ENCODE measurements at places on chromosomes 12 and 14.

DNA sequence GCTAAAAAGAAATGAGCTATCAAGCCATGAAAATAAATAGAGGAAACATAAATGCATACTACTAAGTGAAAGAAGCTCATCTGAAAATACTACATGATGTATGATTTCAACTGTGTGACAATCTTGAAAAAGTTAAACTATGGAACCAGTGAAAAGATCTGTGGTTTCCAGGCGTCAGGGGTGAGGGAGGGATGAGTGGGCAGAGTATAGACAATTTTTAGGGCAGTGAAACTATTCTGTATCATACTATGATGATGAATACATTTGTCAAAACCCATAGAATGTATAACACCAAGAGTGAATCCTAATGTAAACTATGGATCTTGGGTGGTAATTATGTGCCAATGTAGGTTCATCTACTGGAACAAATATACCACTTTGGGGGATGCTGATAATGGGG is 21.3 kb downstream of the SPX start:
- no peak for DNase-seq

DNA sequence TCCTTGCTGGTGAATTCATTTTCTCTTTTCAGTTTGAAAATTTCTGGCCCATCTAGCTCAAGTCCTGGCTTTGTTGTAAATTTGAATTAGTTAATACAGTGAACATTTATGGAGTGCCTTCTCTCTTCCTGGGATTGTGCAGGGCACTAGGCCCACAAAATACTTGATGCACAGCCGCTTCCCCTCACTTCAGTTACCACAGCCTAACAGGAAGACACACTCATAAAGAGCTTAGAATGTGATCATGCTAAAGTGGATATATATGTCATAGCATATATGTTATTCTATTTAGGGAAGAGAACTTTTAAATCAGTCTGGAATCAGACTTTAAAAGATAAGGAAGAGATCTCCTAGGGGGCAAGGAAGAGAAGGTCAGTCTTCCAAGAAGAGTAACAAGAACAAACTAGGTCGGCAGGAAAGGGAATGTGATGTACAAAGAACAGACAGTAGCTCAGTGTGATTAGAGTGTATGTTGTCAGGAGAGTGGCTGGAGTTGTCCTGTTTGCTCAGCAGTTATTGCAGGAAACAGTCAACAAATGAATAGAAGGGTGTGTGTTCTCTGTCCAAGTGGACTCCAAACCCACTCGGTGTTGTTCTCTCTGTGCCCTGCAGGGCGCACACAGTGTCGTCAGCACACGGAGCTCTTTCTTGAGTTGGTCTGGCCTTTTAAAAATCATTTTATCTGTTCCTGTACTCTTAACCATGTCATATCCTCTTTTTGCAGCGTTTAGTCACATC is 74.4 kb downstream of the DAAM1 start:
- DNase-seq: no peak

GRCh38 chr14:68711561-68712309 is 81.1 kb downstream of the ZFP36L1 start:
- DNase-seq: no peak

- no peak for DNase-seq
Observed at GRCh38 chr14:89277203-89277602, 139.8 kb downstream of the FOXN3 start.

DNA sequence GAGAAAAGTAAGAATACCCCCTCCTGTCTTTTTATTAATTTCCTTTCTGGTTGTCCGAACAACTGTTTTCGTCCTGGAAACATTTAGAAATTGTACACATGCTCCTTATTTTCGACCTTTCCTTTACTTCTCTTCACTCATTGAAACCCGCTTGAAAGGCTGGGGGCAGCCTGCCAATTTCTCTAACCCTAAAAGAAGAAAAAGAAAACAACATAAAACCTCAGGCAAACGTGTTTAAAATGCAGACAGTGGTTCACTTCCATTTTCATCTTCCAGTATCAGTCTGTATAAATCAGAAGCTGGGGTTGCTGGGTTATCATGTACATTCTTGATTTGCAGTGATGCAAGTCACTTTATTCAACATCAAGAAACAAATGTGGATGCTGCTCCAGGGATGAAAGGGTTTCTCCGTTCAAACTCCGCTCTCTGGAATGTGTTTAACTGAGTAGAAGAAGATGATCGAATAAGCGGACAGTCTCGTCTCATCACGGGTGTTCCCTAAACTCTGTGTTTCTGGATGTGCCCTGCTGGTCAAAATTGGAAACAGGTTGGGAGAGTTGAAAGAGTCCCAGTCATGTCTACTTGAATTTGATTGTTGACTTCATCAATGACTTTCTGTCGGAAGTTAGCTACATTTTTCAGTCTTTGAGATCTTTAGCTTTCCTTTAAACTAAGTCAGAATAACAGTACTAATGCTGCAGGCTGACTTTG is 1042.2 kb downstream of the BCL11B start:
- DNase-seq: no peak

DNA sequence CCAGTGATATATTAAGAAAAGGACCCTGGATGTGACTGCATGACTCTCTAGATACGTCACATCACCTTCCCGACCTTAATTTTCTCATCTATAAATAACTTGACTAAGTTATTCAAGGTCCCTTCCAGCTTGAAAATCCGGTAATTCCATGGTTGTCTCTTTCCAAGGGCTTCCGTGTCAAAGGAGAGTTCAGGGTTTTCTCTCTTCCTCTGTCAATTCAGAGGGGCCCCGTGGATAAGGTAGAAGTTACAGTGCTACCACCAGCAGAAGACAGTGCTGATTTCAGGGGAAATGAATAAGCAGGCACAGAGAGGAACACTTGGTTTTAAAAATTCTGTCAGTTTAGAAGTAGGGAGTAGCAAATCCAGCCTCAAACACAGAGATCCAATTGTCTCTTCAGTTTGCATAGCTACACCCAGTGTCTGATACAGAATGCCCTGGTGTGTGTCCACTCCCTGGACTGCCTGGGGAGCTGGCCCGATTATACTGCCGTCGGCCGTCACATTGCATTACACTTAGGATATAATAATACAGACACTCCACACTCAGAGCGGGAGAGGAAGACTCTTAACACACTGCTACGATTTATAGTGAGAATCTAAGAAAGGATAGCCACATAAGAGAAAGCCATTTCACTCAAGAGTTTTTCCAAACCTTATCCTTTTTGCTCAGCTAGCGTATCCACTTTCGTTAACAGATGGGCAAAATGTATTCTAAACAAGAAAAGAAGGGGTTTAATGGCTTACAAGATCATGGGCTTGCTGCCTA is 54.7 kb upstream of the GTF2A1 start:
- DNase-seq: no peak

DNA sequence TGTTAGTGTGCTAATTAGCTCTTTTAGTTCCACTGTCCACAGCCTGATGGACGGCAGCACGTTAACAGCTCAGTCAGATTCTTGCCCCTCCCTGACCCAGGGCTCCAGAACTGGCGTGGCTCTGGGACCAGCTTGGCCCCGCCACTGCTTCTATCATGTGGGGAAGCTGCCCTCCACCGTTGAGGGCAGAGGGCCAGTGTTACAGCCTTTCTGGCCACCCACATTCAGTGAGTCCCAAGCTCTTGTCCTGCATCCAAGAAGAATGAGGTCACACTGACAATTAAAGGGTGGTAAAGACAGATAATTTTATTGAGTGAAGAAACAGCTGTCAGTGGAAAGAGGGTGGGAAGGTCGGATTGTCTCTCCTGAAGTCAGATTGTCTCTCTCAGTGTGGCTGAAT is 36.9 kb downstream of the BCL2L14 start:
- no peak for DNase-seq

DNA sequence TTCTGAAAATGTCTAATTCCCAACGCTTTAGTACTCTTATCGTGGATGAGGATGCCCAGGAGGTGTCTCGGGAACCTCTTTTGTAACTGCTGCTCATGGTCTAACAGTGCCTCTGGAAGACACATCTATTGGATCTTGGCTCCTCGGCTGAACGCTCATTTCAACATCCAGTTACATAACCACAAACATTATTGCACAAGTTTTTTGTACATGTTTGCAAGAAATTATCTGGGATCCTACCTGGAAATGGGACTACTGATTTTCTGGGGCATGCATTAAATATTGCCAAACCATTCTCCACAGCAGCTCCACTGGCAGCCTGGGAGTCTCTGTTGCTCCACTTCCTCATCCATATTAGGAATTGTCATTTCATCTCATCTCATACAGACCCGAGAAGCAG is 117.5 kb upstream of the EVL start:
- DNase-seq: peak; percentile 12

- no peak for DNase-seq
Observed at GRCh38 chr12:92434607-92435025, 268.2 kb upstream of the PLEKHG7 start.

DNA sequence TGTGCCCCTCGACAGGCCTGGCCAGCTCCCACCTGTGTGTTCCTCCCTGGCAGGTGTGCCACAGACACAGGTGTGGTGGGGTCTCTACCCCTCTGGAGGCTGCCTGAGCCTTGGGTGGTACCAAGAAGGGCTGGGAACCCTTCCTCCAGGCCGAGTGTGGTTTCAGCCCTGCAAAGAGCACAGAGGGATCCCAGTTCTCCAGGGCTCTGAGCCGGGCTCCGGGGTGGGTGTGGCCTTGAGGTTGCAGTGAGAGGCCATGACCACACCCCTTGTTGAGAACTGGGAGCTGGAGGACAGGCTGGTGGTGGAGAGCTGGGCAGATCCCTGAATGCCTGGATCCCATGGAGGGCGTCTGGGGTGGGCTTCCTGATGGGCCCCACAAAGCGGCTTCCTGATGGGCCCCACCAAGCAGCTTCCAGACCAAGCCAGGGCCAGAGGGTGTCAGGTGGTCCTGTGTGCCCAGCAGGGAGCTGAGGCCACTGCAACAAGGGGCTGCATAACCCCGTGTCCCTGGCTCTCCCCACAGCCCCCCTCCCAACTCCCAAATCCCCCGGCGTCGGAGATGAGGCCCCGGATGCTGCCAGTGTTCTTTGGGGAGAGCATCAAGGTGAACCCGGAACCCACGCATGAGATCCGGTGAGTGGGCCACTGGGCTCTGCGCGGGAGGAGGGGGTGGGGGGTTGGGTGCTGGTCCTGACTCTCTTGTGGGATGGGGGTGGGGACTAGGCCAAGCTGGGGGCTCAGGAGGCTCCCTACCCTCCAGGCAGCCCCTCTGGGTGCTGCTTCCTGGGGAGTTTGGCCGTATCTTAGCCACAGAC is 16.6 kb downstream of the RFLNA start:
- peak; percentile 29 for DNase-seq

DNA sequence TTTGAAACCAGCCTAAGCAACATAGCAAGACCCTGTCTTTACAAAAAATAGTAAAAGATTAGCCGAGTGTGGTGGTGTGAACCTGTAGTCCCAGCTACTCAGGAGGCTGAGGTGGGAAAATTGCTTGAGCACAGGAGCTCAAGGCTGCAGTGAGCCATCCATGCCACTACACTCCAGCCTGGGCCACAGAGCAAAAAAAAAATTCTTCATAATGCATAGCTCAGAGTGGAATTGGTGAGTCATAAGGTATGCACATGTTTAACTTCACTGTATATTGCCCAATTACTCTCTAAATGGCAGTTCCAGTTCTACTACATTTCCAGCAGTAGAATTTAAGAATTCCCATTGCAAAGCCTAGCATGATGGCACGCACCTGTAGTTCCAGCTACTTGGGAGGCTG is 26.8 kb upstream of the CLIP1 start:
- DNase-seq: peak; percentile 87

DNA sequence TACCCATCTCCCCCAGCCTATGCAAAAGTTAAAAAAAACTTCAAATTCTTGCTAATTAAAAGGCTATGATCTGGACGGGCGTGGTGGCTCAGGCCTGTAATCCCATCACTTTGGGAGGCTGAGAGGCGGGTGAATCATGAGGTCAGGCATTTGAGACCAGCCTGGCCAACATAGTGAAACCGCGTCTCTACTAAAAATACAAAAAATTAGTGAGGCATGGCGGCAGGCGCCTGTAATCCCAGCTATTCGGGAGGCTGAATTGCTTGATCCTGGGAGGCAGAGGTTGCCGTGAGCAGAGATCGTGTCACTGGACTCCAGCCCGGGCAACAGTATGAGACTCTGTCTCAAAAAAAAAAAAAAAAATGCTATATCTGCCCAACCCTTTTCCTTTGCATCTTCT is 925.4 kb downstream of the GALC start:
- DNase-seq: no peak

DNA sequence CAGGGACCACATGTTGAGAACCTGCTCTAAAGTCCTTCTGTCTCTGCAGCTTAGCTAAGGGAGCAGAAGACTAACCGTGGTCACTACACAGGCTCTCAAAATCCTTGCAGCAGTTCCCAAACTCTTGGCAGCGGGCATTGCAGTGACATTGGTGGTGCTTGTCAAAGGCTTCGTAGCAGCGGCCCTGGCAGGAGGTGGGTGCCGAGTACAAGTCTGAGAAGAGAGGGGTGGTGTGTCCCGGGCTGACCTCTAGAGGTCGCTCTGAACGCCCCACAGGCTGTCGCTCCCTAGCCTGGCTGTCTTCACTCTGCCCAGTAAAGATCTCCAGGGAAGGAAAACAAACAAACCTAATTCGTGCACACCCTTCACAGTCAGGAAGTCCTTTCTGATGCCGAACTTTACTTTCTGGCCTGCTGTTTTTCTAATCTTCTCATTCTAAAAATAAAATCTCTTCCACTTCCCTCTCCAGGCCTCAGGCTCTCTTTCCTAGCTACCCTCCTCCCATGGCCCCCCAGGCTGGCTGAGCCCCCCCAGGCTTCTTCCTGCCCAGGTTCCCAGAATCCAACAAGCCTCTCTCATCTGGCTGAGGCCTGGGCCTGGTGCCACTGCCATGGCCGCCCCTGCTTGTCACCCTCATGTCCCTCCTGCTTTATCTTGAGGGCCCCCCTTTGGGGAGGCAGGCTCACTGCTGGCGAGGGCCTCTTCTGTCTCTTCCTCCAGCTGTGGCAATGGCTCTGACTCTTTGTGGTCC is 7.7 kb downstream of the ENDOU start:
- DNase-seq: peak; percentile 27

DNA sequence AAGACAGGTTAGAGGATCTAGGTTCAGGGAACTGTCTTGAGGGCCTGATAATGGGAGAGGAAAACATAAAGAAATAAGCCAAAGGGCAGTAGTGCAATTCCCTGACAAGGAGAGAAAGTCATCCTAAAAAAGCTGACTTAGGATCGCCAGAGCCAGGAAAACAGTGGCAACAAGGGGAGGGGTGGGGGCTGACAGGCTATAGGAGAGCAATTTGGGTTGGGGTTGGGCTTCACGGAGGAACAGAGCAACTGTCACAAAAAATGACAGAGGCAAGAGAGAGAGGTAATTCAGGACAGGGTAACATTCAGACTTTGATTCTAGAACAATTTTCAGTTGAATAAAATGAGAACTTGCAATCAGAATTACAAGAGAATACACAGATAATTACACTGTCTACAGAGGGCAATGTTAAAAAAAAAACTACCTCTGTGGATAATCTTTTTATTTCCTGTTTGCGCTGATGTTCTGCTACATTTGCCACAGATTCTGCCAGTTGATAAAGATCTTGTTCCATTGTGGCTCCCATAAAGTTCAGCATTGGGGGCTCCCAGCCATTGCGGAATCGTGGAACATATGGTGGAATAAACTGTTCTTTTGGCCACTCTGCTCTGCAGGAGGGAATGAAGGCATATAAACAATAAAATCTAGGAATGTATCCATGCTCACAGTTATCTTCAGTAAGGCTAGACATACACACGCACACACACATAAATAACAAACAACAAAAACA is 138.6 kb downstream of the EPS8 start:
- no peak for DNase-seq

- no peak for DNase-seq
Observed at GRCh38 chr14:61611880-61612630, 83.3 kb upstream of the HIF1A start.

GRCh38 chr12:15720295-15720694 is 68.9 kb downstream of the EPS8 start:
- DNase-seq: no peak

All from NCI-H226 (cell line).